ENCODE measurements at places on chromosomes 2 and 18.

GRCh38 chr2:168424971-168425370 lies 31.1 kb upstream of the CERS6 start:
- no peak overlapping the region for H3K4me3 ChIP-seq
- DNase-seq = no peak
- no peak overlapping the region for H3K27ac ChIP-seq
- H3K36me3 ChIP-seq = no peaks in the 10 kb centered on the region

GRCh38 chr2:230829959-230830358 lies 34.8 kb upstream of the ITM2C start:
- H3K4me3 ChIP-seq = no peak overlapping the region
- no peaks in the 10 kb centered on the region for H3K4me1 ChIP-seq
- H3K36me3 ChIP-seq = no peaks in the 10 kb centered on the region
- no peaks in the 10 kb centered on the region for H3K27me3 ChIP-seq

- no peaks in the 10 kb centered on the region for H3K27me3 ChIP-seq
- H3K27ac ChIP-seq = no peak overlapping the region
- peaks cover 4% of the 10 kb centered on the region for H3K4me1 ChIP-seq
- peaks cover 19% of the 10 kb centered on the region for H3K36me3 ChIP-seq
Observed at GRCh38 chr2:85660725-85661124, 7.3 kb downstream of the SFTPB start.

GRCh38 chr2:10971161-10971887 lies 59.6 kb downstream of the KCNF1 start:
- no peak overlapping the region for H3K4me3 ChIP-seq
- no peak for DNase-seq
- H3K27me3 ChIP-seq = no peaks in the 10 kb centered on the region
- no peaks in the 10 kb centered on the region for H3K4me1 ChIP-seq
- H3K36me3 ChIP-seq = no peaks in the 10 kb centered on the region

DNA sequence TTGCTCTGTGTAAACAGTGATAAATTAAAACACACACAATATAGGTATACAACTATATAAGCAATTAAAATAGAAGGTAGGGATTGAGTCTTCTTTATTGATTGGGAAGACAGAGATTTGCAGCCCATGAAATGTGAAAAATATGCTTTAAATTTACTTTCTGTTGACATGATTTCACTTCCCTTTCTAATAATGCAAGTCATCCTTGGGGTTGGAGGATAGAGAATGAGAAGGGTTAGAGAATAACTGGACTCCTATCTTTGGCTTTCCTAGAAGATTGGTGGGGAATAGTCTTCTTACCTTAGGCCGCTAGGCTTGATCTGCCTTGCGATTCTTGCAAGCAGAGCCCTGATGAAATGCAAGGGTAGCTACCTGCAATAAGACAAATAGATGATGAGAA lies 339.8 kb downstream of the NYAP2 start:
- no peak overlapping the region for H3K27ac ChIP-seq
- no peaks in the 10 kb centered on the region for H3K27me3 ChIP-seq
- H3K36me3 ChIP-seq = no peaks in the 10 kb centered on the region
- no peak for DNase-seq

GRCh38 chr2:238518172-238518820 lies 91.6 kb downstream of the ASB1 start:
- H3K4me1 ChIP-seq = no peaks in the 10 kb centered on the region
- H3K27me3 ChIP-seq = peaks cover 11% of the 10 kb centered on the region
- H3K4me3 ChIP-seq = no peak overlapping the region
- H3K27ac ChIP-seq = no peak overlapping the region
- H3K36me3 ChIP-seq = no peaks in the 10 kb centered on the region

GRCh38 chr2:14544247-14544646 lies 88.3 kb upstream of the LRATD1 start:
- no peaks in the 10 kb centered on the region for H3K4me1 ChIP-seq
- H3K4me3 ChIP-seq = no peak overlapping the region
- no peak for DNase-seq
- H3K36me3 ChIP-seq = no peaks in the 10 kb centered on the region

DNA sequence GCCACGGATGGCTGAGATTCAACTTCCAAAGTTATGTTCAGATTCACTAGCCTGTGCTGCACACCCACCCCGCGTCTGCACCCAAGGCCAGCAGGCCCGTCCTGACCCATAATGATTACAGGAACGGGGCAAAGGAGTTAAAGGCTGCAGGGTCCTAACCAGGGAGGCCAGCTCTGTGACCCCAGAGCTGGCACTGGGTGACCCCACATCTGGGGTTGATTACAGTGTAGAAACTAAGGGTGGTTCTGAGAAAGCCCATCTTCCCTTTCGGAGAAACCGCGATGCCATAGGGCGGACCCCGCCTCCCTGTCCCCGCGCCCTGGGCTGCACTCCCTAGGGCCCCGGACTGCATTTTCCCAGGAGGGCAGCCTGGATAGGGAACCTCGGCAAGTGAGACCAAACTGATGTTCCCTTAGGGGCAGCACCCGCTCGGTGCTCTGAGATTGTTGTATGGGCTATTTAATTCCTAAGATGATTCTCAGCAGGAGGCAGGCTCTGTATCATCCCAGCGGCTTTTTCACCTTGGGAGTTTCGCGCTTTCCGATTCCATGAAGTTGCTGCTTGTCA lies 2.2 kb upstream of the GPR148 start:
- H3K4me3 ChIP-seq = peak overlapping the region; percentile 66
- H3K27ac ChIP-seq = peak overlapping the region; percentile 82
- DNase-seq = no peak
- no peaks in the 10 kb centered on the region for H3K27me3 ChIP-seq
- H3K36me3 ChIP-seq = no peaks in the 10 kb centered on the region

- no peaks in the 10 kb centered on the region for H3K27me3 ChIP-seq
- no peak overlapping the region for H3K4me3 ChIP-seq
- peak; percentile 64 for DNase-seq
- H3K4me1 ChIP-seq = peaks cover 9% of the 10 kb centered on the region
- H3K36me3 ChIP-seq = no peaks in the 10 kb centered on the region
Observed at GRCh38 chr2:186575302-186575701, 14.6 kb upstream of the ITGAV start.

- no peak overlapping the region for H3K27ac ChIP-seq
- no peak for DNase-seq
- no peak overlapping the region for H3K4me3 ChIP-seq
- H3K27me3 ChIP-seq = peaks cover 30% of the 10 kb centered on the region
- no peaks in the 10 kb centered on the region for H3K36me3 ChIP-seq
Observed at GRCh38 chr18:37321582-37322491, 243.8 kb downstream of the CELF4 start.

DNA sequence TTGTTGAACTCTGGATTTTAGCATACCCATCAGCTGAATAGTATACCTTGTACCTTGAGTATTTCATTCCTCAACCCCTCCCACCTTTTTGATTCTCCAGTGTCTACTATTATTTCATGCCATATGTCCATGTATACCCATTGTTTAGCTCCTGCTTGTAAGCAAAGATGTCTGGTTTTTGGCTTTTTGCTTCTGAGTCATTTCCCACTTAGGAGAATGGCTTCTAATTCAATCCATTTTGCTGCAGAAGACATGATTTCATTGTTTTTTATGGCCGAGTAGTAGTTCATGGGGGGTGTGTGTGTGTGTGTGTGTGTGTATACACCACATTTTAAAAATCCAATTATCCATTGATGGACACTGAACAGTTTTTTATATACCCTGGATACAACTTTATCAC lies 24.3 kb upstream of the MOCOS start:
- no peak overlapping the region for H3K27ac ChIP-seq
- H3K4me3 ChIP-seq = no peak overlapping the region
- H3K36me3 ChIP-seq = peaks cover 93% of the 10 kb centered on the region
- no peaks in the 10 kb centered on the region for H3K4me1 ChIP-seq

DNA sequence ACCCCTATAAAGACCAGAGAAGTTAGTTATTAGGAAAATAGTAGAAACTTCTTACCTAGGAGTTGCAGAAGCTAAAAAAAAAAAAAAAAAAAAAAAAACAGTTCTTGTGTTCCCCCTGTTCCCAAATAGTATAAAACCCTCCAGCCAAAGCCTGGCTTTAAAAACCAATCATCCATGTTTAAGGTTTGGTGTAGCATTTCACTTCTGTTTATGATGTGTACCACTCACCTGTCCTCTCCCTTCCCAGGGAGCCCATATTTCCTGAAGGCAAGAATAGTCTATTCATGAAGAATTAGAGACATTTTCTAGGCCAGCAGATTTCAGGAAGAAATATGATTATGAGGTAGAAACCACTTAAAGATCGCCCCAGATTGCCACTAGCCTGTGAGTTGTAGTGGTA lies 273.6 kb downstream of the SETBP1 start:
- H3K36me3 ChIP-seq = peaks cover 37% of the 10 kb centered on the region
- no peaks in the 10 kb centered on the region for H3K27me3 ChIP-seq
- no peak overlapping the region for H3K4me3 ChIP-seq
- no peak for DNase-seq
- no peaks in the 10 kb centered on the region for H3K4me1 ChIP-seq

- H3K27ac ChIP-seq = peak overlapping the region; percentile 53
- peaks cover 31% of the 10 kb centered on the region for H3K4me1 ChIP-seq
- H3K4me3 ChIP-seq = no peak overlapping the region
- no peaks in the 10 kb centered on the region for H3K27me3 ChIP-seq
- no peak for DNase-seq
Observed at GRCh38 chr2:69192176-69192945, 179.4 kb downstream of the ANTXR1 start.

GRCh38 chr2:43221763-43222474 lies 4.5 kb downstream of the ZFP36L2 start:
- DNase-seq = peak; percentile 95
- H3K27ac ChIP-seq = peak overlapping the region; percentile 96
- peaks cover 31% of the 10 kb centered on the region for H3K4me1 ChIP-seq
- H3K4me3 ChIP-seq = peak overlapping the region; percentile 89
- H3K27me3 ChIP-seq = no peaks in the 10 kb centered on the region

GRCh38 chr2:173232956-173233744 lies 121.5 kb upstream of the CDCA7 start:
- no peaks in the 10 kb centered on the region for H3K27me3 ChIP-seq
- H3K4me3 ChIP-seq = no peak overlapping the region
- peaks cover 48% of the 10 kb centered on the region for H3K36me3 ChIP-seq
- no peak overlapping the region for H3K27ac ChIP-seq

GRCh38 chr2:20537423-20538307 lies 90.8 kb downstream of the RHOB start:
- H3K27ac ChIP-seq = peak overlapping the region; percentile 15
- peaks cover 15% of the 10 kb centered on the region for H3K4me1 ChIP-seq
- no peaks in the 10 kb centered on the region for H3K36me3 ChIP-seq

DNA sequence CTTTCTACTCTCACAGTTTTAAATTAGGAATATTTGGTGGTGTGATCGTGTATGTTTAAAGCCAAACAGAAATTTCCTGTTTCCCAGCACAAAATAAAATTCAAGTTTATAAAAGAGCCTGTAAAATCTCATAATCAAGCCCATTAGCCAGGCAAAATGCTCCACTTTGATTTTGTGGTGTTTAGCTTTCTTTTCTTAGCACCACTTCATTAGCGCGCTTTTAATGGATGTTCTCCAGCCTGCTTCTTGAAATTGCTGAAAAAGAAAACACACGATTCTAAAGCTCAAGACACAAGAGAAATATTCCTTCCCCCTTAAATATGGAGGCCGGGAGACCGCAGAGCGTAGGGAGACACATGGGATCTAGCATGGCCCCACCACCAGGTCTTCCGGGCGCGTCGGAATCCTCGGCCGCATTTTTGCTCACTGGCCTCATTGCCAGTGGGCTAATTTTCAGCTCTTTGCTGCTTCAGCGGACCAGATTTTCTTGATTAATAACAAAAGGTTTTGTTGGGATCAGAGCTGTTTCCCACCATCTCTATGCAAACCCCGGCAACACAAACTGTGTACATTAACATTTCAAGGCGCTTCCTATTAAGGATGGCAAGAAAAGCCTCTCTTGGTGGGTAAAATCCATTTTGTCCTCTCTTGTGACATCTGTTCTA lies 40.4 kb upstream of the ID2 start:
- H3K4me3 ChIP-seq = no peak overlapping the region
- H3K36me3 ChIP-seq = no peaks in the 10 kb centered on the region
- DNase-seq = no peak
- no peak overlapping the region for H3K27ac ChIP-seq
- H3K27me3 ChIP-seq = no peaks in the 10 kb centered on the region

DNA sequence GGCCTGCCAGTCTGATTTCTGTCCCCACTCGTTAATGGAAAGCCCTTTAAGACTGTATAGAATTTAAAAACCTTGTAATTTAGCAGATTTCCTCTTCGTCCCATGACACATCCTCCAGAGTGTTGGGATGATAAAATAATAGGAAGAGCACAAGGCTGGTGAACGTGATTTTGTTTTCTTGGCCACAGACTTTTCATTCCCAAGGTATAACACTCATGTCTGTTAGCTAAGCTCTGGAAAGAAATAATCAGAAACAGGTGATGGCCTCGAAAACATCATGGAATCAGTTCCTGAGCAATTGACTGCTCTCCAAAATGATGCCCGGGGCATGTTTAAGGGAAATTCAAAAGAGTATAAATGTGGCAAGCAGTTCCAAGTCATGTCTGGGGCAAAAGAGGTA lies 337.8 kb upstream of the TCF4 start:
- H3K27ac ChIP-seq = no peak overlapping the region
- H3K27me3 ChIP-seq = no peaks in the 10 kb centered on the region
- H3K4me3 ChIP-seq = no peak overlapping the region
- no peak for DNase-seq
- H3K36me3 ChIP-seq = no peaks in the 10 kb centered on the region
- no peaks in the 10 kb centered on the region for H3K4me1 ChIP-seq
